Astrocyte of the hippocampus (primary cell): ENCODE measurements at places on chromosomes 5 and 9.

DNA sequence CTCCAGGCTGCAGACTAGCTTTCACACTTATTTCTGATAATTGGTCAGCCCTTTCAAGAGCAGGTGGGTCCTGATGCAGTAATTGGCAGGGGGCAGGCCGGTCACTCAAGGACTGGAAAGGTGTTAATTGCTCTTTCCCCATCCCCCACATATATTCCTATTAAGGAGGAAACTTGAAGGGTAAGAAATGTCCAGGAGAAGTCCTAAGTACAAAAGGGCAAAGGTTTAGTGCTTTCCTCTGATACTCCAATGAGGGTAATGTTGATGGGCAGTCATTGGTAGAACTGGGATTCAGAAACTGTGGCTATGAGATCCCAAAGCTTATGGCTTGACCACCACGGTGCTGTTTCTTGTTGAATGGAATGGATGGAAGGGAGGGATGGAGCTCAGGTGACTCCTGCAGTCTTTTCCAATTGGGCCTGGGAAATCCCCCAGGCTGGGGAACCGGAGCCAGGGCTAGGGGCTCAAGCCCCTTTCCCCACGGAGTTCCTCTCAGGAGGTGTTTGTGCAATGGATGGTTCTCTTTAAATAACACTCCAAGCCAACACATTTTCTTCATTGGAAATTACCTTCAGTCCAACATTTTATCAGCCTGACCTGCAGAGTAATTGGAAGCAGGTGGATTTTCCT, 103.2 kb upstream of the ALDH1B1 start:
- no peak for DNase-seq

DNA sequence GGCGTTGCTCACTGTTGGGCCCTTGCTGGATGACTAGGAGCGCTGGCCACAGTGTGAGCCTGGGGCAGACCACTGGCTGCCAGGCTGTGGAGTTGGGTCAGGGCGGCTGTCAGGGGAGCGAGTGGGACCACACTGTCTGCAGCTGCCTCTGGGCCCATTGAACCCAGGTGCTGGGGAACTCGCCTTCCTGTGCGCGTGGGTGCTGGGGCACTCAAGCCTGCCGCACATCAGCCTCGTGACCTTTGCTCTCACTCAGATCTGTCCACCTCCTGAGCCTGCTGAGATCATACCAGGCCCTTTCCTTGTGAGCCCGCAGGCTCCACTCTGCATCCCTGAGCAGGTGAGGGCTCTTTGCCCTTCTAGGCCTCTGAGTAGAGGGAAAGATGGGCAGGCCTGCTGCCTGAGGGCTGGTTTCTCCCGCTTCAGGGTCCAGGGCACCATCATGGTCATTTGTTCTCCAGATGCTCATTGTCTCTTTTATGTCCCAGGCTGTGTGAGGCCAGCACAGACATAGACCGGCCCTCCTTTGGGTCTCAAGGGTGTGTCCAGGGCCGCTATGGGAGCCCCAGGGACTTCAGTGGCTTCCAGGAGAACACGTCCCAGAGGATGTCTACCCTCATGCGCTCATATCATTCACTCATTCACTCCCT, 26.5 kb downstream of the WNK2 start:
- no peak for DNase-seq

- DNase-seq: no peak
These were observed 201.2 kb downstream of the TSSK1B start for GRCh38 chr5:113233606-113234005.

DNA sequence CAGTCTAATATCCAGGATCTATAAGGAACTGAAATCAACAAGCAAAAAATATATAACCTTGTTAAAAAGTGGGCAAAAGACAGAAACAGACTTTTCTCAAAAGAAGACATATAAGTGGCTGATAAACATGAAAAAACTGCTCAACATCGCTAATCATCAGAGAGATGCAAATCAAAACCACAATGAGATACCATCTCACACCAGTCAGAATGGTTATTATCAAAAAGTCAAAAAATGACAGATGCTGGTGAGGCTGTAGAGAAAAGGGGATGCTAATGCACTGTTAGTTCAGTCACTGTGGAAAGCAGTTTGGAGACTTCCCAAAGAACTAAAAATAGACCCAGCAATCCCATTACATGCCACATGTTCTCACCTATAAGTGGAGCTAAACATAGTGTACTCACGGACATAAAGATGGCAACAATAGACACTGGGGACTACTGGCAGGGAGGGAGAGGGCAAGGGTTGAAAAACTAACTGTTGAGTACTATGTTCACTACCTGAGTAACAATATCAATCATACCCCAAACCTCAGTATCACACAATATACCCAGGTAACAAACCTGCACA, 11.7 kb upstream of the TSSK1B start:
- no peak for DNase-seq

DNA sequence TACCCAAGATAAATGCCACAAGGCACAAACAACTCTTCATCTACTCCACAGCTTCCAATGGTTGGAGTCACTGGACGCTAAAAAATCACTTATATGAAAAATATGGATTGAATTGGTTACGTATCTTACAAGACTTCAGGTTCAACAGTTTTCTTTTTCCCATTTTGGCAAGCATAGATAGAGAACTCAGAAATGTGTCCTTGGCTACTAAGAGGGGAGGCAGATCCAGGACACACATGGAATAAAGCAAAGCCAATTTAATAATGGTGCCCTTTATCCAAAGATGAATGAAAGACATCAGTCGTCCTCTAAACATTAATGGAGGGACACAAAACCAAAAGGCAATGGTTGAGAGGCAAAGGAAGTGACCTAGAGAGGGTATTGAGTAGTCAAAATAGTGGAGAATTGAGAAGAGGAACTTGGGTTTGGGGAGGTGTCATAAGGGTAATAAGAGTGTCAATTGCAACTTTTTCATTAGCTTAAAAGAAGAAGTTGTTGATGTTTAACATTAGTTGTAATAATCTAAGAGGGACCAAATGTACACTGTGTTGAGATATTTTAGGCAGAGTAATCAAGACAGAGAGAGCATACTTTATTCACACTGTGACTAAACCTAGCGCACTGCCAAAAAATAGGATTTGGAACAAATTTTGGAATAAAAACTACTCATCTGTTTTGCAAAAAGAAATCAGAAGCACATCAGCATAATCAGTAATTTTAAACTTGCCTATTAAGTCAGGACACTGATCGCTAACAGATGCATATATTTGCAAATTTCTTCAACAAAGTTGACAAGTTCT, 308.2 kb downstream of the ARL15 start:
- no peak for DNase-seq

- DNase-seq: no peak
These were observed 30.1 kb downstream of the PRKACG start for GRCh38 chr9:68983522-68984424.

DNA sequence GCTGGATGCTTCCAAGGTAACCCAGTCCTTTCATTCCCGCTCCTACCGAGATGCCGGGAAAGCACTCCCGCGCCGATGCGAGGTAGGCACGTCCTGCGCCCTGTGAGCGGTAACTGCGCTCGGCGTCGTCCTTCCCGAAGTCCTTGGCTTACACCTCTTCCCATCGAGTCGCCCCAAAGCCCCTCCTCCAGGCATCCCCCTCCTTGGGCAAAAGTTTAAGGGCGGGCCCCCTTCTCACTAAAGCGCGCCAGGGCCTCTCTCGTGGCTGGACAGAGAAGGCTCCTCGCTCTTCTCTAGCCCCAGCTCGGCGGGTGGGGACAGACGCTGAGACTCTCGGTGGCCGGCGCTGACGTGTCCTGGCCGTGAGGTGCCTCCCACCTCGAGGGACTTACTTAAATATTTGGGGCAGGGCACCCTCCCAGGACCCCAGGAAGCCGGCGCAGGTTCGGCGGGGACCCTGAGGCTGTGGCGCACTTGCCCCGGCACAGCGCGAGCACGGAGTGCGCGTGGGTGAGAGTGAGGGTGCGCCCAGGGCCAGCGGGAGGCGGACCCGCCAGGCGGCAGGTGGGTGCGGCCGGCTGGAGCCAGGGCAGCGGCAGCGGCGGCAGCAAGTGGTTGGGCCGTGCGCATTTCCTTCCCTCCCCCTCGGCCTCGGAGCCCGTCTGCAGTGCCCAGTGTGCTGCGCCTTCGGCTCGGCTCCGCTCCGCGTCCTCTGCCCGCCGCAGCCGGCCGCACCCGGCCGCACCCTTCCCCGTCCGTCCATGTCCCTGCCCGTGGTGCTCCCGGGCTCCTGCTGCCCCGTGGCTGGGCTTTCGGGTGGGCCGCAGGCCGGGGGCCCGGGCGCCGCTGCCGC, at the start of gene ENTREP1:
Gene ENTREP1, plus strand, starts transcription at position 667 of the 853 bp plus-strand sequence. Its CDS starts 95 bp downstream, at position 762.
- peak; percentile 69 for DNase-seq
